ENCODE measurements at places on chromosomes 7 and 10.
A peak's percentile ranks its signal among the peaks of the same experiment; 100 is the strongest.

GRCh38 chr10:110861930-110862649 is 9.6 kb upstream of the PDCD4 start:
- no peak for DNase-seq

DNA sequence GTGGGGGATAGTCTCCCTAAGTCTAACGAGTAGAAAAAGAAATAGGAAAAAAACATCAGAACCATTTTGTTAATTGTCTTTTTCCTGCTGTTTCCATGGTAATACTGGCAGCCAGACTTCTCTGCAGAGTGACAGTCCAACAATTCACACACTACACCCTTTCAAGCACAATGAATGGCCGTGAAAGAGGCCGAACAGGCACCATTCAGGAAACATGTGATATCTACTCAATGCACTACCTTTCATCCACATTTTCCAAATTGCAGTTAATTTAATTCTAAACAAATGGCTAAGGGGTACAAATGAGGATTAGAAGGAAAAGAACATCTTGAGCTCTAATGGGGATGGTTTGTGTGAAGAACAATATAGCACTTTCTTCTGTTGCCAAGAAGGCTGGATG is 358.5 kb upstream of the ANKRD30A start:
- DNase-seq: no peak

- DNase-seq: no peak
Observed at GRCh38 chr7:95631527-95631926, 35.2 kb upstream of the PDK4 start.

- no peak for DNase-seq
Observed at GRCh38 chr7:151342811-151343210, 1.2 kb downstream of the NUB1 start.

DNA sequence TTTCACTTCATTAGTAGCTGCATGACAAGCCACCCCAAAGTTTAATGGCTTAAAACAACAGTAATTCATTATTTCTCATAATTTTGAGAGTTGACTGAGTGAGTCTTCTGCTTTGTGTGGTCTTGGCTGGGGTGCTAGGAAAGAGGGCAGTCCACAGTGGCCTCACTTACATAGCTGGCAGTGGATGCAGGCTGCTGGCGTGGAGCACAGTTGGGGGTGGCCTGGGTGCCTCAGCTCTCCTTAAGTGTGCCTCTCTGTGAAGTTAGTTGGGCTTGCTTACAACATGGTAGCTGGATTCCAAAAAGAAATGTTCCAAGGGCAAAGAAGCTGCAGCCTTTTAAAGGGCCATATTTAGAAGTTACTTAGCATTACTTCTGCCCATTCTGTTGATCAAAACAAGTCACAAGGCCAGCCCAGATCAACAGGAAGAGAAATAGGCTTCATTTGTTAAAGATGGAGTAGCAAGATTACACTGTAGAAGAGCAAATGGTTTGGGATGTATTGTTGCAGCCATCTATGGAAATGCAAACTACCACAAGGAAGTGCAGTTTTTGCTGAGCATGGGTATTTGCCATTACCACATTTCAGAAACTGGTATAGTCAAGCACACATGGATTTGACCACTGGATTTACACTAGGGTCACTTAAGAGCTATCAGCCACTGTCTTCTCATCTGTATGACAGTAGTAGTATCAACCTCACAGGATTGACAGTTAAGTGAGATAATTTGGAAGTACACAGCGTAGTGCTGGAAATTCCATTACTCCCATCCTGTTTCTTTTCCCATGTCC is 33.6 kb downstream of the ZEB1 start:
- DNase-seq: no peak

DNA sequence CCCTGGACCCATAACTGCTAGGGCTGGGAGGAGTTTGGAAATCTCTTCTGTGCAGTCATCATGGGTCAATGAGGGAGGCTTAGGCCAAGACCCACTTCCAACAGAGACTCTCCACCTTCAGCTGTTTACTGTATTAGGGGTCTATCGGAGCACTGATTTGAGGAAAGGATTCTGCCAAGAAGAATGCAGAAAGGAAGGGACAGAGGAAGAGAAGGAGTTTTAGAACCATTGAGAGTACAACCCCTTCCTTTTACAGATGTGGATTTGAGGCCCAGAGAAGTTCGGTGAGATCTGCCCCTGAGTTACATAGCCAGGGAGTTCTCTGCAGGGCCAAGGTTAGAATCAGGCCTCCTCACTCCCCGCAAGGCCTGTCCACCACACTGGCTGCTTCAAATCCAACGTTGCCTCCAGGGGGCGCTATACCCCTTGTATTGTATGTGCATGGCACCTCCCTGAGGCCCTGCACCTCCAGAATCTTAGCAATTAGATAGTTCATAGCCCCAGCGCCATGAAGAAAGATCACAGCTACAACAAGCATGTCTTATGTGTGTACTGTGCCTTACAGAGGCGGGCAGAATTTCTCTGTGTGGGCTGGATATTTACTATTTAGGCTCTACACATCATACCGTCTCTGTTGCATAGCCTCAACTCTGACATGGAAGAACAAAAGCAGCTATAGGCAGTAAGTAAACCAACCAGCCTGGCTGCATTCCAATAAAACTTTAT is 246.8 kb downstream of the SKIDA1 start:
- peak; percentile 22 for DNase-seq

DNA sequence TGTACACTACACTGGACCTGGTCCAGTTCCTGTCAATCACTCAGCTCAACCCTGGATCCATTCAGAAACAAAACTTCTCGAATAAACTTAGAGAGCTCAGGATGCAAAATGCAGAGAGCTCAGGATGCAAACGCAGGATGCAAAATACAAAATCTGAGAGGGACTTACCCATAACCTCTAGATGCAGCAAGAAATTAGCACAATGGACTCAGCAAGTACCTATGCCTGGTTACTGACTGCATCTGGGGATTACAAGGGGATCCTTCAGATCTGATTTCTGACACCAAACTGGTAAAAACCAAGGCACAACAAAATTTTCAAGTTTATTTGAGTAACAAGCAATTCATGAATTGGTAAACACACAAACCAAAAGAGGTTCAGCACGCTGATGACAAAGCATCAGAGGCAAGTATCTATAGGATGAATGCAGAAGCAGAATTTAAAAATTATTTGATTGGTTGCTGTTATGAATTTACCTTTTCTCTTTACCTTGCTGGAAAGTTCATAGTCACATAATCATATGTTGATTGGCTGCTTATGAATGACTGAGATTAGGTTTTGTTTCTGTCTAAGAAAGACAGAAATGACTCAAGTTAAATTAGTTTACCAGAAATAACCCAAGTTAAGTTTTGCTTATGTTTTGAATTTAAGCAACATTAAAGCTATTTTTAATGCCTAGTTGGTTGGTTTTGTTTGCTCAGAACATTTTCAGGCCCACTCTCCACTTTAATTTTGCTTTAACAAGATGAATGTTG is 11.4 kb downstream of the GIMAP6 start:
- no peak for DNase-seq

DNA sequence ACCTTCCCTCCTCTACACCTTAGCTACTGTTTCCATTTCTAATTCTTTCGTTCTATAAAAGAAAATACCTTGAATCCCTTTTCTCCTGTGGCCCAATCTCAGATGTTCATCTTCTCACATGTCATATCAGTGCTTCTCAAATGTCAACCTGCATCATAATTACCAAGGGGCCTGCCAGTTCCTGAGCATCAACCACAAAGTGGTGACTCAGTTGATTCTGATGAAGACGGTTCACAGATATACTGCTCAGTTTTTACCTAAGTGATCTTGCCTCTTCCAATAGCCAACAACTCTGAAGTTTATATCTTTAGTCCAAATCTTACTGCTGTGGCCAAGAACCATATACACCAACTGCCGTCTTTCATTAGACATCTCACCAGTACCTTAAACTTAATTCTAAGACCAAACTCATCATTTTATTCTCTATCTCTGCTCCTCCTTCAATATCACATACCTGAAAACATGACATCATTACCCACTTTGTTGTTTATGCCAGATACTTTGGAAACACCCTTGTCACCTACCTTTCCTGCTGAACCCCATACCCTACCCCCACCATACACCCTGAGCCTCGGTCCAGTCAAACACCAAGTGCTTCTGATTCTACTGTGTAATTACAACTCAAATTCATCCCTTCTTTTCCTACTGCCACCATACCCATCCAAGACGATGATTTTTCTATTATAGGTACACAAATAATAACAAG is 115.5 kb downstream of the LMBR1 start:
- no peak for DNase-seq

DNA sequence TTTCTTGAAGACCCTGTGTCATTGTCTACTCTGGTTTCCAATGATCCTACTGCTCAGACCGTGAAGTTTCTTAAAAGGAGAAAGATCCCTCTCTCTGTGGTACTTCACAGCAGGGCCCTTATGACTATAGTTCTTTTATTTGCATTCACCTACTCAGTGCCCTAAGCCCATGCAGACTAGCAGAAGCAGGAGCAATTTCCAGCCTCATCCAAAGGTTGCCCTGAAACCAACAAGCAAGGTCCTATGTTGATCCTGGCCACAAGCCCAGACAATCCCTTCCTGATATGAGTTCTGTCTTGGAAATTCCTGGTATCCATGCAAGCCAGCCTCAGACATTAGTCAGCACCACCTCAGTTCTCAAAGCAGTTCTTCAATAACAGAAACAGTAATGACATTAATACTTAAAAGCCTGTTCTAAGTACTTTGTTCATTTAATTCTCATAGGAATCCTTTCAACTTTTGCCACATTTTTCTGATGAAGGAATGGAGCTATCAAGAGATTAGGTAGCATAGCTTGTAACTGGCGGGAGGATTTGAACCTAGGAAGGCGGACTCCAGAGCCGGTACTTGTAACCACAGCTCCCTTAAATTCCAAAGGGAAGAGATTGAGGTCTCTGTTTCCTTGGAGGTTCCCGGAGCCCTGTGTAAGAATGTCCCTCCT is 58.1 kb upstream of the ST8SIA6 start:
- DNase-seq: no peak

DNA sequence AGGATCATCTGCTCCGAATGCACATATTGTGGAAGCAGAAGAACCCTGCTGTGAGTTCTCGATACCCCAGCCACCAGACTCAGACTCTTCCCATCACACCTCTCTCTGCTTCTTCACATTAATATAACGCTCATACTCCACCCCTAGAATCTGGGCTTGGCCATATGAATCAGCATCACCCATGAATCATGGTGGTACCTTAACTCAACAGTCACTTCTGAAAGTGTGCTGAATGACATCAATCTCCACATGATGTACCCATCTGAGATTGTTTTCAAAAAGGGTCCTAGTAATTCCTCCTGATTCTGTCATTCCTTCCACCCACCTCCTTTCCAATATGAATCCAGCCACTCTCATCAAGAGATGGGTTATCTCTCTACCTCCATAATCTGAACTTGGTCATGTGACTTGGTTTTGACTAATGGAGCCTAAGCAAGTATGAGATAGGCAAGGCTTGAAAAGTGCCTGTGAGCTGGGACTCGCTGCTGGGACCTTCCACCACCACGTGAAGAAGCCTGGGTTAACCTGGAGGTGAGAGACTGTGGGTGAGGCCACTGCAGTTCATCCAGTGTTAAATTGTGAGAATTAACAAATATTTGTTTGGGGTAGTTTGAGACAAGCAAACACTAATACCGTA is 15.4 kb downstream of the YWHAG start:
- DNase-seq: no peak

DNA sequence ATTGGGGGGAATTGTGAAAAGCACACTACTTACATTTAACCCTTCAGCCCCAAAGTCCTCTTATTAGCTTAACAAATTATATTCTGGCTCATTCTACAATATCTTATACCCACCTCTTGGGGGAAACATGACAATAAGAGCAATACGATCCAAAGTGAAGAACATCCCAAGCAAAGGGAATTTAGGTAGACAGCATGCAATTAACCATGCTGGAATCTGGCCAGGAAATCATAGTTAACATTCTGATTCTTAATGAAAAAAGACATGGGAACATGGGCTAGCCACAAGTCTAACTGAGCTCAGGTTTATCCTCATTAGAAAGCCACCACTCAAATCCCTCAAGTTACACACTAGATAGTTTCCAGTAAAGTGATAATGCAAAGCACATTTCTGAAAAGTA is 241.9 kb upstream of the SLC26A5 start:
- no peak for DNase-seq

DNA sequence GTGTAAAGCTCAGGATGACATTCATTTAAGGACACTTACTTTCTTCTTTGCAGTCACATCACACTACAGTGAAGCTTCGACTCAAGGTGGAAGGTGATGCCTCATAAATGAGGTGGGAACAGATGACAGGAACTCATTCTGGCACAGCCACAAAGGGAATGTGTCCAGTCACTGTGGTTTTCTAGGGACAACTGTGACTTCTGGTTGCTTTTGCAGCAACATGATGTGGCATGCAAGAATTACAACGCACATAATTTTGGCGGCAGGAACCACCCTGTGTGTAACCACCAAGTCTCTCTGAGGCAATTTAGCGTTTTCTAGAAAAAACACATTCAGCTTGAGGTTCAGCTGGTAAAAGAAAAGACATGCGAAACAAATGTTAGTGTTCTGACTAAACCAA is 32.0 kb upstream of the FERD3L start:
- DNase-seq: no peak

DNA sequence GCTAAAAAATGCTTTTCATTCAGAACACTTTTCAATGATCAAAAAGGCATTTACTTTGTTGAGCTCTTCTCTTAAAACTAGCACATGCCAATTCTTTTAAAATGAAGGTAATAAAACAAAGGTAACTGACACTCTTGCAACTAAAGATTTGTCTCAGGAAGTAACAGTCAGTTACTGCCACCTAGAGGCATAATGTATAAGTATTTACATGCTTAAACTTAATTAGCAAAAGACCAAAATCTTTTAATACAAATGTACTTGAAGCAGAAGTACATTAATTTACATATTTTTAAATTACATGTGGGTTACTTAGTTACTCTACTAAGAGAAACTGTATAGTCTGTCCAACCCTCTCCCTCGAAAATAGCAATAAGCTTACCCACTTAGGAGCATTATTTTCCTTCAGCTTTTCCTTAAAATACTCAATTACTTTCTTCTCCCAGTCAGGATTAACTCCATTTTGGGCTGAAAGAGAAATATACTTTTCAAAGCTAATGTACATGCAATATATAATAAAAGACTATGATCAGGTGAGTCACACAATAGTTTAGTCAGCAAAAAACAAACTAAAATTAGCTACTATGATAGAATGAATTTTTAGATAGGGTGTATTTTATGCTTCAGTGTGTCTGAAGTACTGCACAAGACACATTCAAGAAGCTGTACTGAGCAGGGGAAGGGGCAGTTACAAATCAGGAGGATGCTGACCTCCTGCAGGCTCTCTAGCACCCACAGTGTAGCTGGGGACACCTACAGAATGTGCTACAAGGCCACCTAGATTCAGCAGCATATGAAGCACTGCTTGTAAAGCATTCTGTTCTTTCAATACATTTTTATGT is 13.0 kb downstream of the MCMBP start:
- no peak for DNase-seq

GRCh38 chr10:23608926-23609325 is 170.1 kb downstream of the OTUD1 start:
- no peak for DNase-seq

DNA sequence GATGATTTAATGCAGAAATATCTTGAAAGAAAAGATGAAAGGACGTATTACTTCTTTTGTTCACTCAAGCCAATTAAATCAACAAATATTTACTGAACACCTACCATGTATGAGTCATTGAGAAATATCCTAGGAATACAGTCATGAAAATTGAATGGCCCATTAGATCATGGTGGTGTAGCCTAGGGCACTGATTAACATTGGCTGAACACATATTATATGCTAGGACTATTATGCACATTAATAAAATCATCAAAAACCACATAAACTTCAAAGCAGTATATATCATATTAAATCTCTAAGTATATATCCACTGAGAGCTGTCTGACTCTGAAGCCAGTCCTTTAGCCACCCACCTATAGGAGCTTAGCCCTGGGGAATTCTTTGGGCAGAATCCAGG is 41.8 kb downstream of the FAM204A start:
- DNase-seq: no peak
